ENCODE measurements at places on chromosomes 2 and 18. TPM values are rescaled to one million over a fixed set of nuclear protein-coding genes. Genes with fewer than 3 reads are reported as not detected.
A peak's percentile ranks its signal among the peaks of the same experiment; 100 is the strongest.

The ERLEC1 gene
- total RNA-seq: 58.7 TPM

DNA sequence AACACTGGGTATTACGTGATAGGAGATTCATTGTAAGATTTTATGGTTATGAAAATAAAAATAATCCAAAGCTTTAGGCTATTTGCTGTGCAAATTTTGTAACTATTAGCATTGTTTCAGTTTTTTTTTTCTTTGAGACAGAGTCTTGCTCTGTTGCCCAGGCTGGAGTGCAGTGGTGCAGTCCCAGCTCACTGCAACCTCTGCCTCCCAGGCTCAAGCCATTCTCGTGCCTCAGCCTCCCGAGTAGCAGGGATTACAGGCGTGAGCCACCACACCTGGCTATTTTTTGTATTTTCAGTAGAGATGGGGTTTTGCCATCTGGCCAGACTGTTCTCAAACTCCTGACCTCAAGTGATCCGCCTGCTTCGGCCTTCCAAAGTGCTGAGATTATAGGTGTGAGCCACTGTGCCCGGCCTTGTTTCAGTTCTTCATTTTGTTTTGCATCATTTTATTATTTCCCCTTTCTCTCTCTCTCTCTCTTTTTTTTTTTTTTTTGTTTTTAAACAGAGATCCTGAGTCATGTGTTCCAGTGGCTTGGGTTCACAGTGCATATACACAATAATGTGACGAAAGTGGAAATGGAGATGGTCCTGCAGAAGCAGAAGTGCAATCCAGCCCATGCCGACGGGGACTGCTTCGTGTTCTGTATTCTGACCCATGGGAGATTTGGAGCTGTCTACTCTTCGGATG is 25.8 kb downstream of the CASP10 start:
- no peak overlapping the region for H3K4me3 ChIP-seq
- no peaks in the 10 kb centered on the region for H3K4me1 ChIP-seq
- peak; percentile 79 for DNase-seq
- no peaks in the 10 kb centered on the region for H3K36me3 ChIP-seq
- H3K27ac ChIP-seq: no peak overlapping the region
- no peaks in the 10 kb centered on the region for H3K27me3 ChIP-seq

GRCh38 chr2:211455216-211455841 is 898.9 kb downstream of the CPS1 start:
- H3K4me1 ChIP-seq: no peaks in the 10 kb centered on the region
- no peaks in the 10 kb centered on the region for H3K36me3 ChIP-seq
- no peaks in the 10 kb centered on the region for H3K27me3 ChIP-seq
- DNase-seq: peak; percentile 64
- no peak overlapping the region for H3K27ac ChIP-seq

DNA sequence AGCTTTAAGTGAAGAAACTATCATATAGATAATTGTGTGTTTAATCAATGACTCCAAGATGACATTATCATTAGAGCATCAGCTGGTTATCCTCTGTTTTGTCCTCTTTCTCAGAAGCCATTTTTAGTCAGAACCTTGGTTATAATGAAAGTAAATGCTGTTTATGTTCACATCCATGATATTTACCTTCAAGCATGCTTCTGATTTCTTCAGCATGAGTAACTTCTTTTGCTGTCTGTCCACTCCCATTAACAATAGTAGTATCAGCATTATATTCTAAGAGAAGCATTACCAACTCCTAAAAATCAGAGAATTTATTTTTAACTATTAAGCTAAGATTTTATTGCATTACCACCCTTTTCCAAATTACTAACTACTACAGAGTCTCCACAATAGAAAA is 56.3 kb downstream of the OSBPL1A start:
- no peaks in the 10 kb centered on the region for H3K36me3 ChIP-seq
- no peaks in the 10 kb centered on the region for H3K4me1 ChIP-seq
- H3K27me3 ChIP-seq: no peaks in the 10 kb centered on the region
- H3K4me3 ChIP-seq: no peak overlapping the region

- no peak overlapping the region for H3K27ac ChIP-seq
- no peak for DNase-seq
- no peaks in the 10 kb centered on the region for H3K36me3 ChIP-seq
- no peaks in the 10 kb centered on the region for H3K27me3 ChIP-seq
- no peak overlapping the region for H3K4me3 ChIP-seq
These were observed 381.0 kb upstream of the CNTNAP5 start for GRCh38 chr2:123644053-123644452.

DNA sequence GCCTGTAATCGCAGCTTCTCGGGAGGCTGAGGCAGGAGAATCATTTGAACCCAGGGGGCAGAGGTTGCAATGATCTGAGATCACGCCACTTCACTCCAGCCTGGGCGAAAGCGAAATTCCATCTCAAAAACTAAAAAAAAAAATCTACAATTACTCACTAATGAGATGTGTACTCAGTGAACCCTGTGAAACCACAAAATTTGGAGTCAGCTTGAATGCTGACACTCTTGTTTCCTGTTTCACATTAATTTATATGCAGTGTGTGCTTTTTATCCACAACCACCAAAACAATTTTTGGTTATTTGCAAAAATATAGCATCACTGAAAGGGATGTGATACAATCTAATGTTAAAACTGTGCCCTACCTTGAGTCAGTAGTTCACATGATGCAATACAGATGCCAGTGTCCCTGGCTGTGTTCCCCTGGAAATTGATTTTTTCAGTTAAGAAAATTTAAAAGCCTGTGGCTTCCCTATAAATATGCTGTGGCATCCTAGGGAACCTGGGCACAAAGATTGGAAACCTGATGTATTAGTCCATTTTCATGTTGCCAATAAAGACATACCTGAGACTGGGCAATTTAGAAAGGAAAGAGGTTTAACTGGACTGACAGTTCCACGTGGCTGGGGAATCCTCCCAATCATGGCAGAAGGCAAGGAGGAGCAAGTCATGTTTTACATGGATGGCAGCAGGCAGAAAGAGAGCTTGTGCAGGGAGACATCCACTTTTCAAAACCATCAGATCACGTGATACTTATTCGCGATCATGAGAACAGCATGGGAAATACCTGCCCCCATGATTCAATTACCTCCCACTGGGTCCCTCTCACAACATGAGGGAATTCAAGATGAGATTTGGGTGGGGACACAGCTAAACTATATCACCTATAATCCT is 337.5 kb upstream of the NT5C1B start:
- no peak overlapping the region for H3K4me3 ChIP-seq
- H3K27me3 ChIP-seq: no peaks in the 10 kb centered on the region
- H3K27ac ChIP-seq: no peak overlapping the region
- no peaks in the 10 kb centered on the region for H3K36me3 ChIP-seq
- no peak for DNase-seq

DNA sequence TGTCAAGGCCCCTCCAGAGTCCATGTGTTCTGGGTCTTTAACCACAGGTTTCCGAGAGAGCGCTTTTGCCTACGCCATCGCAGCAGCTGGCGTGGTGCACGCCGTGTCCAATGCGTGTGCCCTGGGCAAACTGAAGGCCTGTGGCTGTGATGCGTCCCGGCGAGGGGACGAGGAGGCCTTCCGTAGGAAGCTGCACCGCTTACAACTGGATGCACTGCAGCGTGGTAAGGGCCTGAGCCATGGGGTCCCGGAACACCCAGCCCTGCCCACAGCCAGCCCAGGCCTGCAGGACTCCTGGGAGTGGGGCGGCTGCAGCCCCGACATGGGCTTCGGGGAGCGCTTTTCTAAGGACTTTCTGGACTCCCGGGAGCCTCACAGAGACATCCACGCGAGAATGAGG is 9.3 kb downstream of the WNT10A start:
- DNase-seq: no peak
- H3K4me3 ChIP-seq: no peak overlapping the region
- H3K4me1 ChIP-seq: peaks cover 18% of the 10 kb centered on the region
- no peaks in the 10 kb centered on the region for H3K27me3 ChIP-seq
- no peak overlapping the region for H3K27ac ChIP-seq
- no peaks in the 10 kb centered on the region for H3K36me3 ChIP-seq
